ENCODE measurements at places on chromosomes 4 and X. TPM values are rescaled to one million over a fixed set of nuclear protein-coding genes. Genes with fewer than 3 reads are reported as not detected.

CXCL1 gene
- 51.0 TPM for total RNA-seq

SLC9A7 gene
- 14.4 TPM for total RNA-seq

GLRA3 gene
- not detected for total RNA-seq

SFRP2 gene
- total RNA-seq = not detected

DNAAF6 gene
- total RNA-seq = not detected

SULT1B1 gene
- 46.1 TPM for total RNA-seq

RENBP gene
- 9.8 TPM for total RNA-seq

SPOCK3 gene
- not detected for total RNA-seq

GCNA gene
- 0.98 TPM for total RNA-seq

GRIA3 gene
- total RNA-seq = not detected

KCNE5 gene
- under 0.01 TPM for total RNA-seq

C4orf50 gene
- total RNA-seq = not detected

MYOZ2 gene
- not detected for total RNA-seq

IL21 gene
- not detected for total RNA-seq

XK gene
- 0.10 TPM for total RNA-seq

DCX gene
- total RNA-seq = not detected

CLDN2 gene
- not detected for total RNA-seq

SPANXB1 gene
- not detected for total RNA-seq

MSANTD1 gene
- total RNA-seq = 1.1 TPM

OTUD4 gene
- total RNA-seq = 36.9 TPM

PAK3 gene
- 0.29 TPM for total RNA-seq

UGT2B10 gene
- total RNA-seq = not detected

ARHGAP4 gene
- total RNA-seq = 5.3 TPM

SSX3 gene
- not detected for total RNA-seq

GASK1B gene
- total RNA-seq = 200 TPM

RAI2 gene
- total RNA-seq = 1.6 TPM

NWD2 gene
- total RNA-seq = not detected

NPY2R gene
- total RNA-seq = not detected

LNX1 gene
- 0.76 TPM for total RNA-seq

UNC5C gene
- 1.3 TPM for total RNA-seq

GUCY1B1 gene
- 4.7 TPM for total RNA-seq

PPBP gene
- total RNA-seq = not detected

UGT2B17 gene
- total RNA-seq = not detected

NDUFB11 gene
- 45.4 TPM for total RNA-seq

CXCL6 gene
- 0.10 TPM for total RNA-seq

DSPP gene
- total RNA-seq = not detected

KLHL8 gene
- 10.3 TPM for total RNA-seq

KDM5C gene
- total RNA-seq = 121 TPM

ENPEP gene
- total RNA-seq = not detected

GRPEL1 gene
- 37.5 TPM for total RNA-seq

GLOD5 gene
- not detected for total RNA-seq

CCKAR gene
- total RNA-seq = not detected

CLNK gene
- not detected for total RNA-seq

CLIC2 gene
- 10.8 TPM for total RNA-seq

LPAR4 gene
- total RNA-seq = not detected

VCX gene
- total RNA-seq = not detected

BCLAF3 gene
- total RNA-seq = 3.8 TPM

CT45A1 gene
- total RNA-seq = not detected

WNK3 gene
- total RNA-seq = 0.65 TPM

CDX4 gene
- total RNA-seq = not detected

EDNRA gene
- total RNA-seq = under 0.01 TPM

PIR gene
- total RNA-seq = 127 TPM

LONRF3 gene
- 11.3 TPM for total RNA-seq

ADGRG4 gene
- total RNA-seq = under 0.01 TPM

CPZ gene
- total RNA-seq = 0.10 TPM

Measured in vein endothelial cell (primary cell).